Activated CD4-positive, alpha-beta T cell treated with anti-CD3 and anti-CD28 coated beads, Interleukin-10, Interleukin-2, amounts not matched to agents 100 ng/mL and 50 ng/mL, durations not matched to agents 16 hours and 8 hours (primary cell): ENCODE measurements at places on chromosomes 11 and 22.

- DNase-seq: no peak
Measured at GRCh38 chr11:43853781-43854180, 26.9 kb upstream of the ALKBH3 start.

- DNase-seq: no peak
Measured at GRCh38 chr11:29184939-29185890, 831.6 kb downstream of the KCNA4 start.

DNA sequence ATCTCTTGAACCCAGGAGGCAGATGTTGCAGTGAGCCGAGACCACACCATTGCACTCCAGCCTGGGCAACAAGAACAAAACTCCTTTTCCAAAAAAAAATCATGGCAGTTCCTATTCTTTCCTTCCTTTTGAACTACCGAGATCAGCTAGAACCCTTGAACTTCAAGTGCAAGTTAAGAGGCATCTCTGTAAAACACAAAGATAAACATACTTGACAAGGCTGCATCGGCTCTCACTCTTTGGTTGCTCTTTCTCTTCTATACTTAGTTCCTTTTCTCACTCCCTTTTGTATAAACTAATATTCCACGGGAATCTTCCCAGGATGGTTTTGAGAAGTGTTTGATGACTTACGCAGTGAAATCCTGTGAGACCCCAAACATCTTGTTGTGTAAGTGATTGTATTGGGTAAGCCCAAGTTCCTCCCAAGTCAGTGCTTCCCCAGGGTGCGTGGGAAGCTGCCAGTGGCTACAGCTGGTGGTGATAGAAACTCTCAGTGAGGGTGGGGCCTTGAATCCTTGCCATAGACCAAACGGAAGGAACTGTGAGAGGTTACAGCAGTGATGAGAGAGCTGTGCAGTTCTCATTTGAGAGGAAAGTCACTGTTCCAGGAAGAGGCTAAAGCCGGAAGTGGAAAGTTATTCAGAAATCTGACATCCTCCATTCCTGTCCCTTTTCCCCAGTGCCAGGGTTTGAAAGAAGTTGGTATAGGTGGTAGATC lies 24.1 kb upstream of the CDC42EP2 start:
- DNase-seq: no peak

DNA sequence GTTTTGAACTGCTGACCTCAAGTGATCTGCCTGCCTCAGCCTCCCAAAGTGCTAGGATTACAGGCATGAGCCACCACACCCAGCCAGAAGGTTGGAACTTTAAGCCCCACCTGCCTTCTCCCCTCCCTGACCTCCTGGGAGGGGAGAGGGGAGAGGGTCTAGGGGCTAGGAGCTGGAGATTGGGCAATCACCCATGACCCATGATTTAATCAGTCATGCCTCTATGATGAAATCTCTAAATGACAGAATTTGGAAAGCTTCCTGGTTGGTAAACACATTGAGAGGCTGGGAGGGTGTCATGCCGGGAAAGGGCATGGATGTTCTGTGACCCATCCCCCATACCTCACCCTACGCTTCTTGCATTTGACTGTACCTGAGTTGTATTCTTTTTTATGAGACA lies 17.1 kb upstream of the TFIP11 start:
- DNase-seq: no peak

DNA sequence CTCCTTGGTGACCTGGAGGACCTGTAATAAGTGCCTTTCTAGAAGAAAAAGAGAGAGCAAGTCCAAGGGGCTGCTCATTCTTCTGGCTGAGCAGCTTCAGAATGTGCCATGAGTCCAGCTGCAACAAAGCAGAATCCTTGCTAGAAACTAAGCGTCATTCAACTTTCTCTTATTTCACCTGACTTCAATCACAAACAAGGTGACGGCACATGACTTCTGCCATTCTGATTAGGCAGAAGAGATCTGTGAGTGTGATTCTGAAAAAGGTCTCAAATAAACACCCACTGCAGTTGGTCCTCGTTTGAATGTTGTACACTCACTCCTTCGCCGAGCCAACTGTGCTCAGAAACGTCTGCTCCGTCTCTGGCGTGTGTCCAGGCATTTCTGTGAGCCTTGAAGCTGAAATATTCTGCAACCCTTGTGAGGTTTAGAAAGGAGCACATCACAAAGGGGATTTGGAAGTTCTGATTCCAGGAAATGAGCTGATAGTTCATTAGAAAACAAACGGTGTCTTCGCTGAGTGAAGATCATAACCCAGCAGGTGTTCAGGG lies 623.8 kb upstream of the KIRREL3 start:
- no peak for DNase-seq
